ENCODE measurements at places on chromosomes 5 and 9.
A peak's percentile ranks its signal among the peaks of the same experiment; 100 is the strongest.

GRCh38 chr5:98940581-98940980, 11.8 kb upstream of the CHD1 start:
- DNase-seq, result no peak

GRCh38 chr5:84535281-84535680, 150.6 kb upstream of the EDIL3 start:
- no peak for DNase-seq

DNA sequence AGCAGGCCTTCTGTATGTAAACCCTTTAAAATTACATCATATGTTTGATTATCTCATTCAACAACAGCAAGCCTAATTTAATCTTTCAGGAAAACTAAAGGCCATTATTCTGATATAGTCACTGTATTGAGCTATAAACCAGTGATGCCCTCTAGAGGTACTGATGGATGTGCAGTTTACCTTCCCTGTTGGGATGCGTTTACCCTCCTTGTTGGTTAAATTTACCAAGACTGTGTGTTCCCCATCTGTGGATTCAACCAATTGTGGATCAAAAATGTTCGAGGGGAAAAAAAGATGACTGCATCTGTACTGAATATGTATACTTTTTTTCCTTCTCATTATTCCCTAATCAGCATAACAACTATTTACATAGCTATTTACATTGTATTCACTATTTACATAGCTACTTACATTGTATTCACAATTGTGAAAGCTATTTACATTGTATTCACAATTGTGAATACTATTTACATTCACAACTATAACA, 3.7 kb upstream of the BAAT start:
- no peak for DNase-seq

GRCh38 chr9:108511307-108511706, 344.5 kb downstream of the ACTL7B start:
- peak; percentile 36 for DNase-seq

GRCh38 chr9:130368631-130369103, 76.1 kb upstream of the ASS1 start:
- DNase-seq, result no peak

Data from fibroblast of the conjunctiva (primary cell).